ENCODE measurements at places on chromosomes 6 and 20.

DNA sequence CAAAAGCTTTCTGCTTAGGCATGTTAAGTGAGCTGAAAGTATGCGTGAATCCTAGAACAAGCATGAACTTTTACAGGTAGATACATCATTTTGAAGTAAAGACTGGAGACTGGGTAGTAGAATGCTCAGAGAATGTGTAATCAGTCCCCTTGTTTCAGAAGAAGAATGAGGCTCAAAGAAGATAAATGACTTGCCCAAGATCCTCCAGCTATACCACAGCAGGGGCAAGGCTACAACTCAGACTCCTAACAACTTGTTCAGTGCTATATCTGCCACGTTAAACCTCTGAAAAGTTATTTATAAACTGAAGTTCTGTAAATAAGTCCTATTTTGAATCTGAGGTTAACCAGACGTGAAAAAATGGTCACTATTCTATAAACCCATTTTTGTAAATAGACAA is 2.9 kb downstream of the RIPOR2 start:
- no peak for DNase-seq

- no peak for DNase-seq
These were observed 114.3 kb upstream of the BTN3A2 start for GRCh38 chr6:26250698-26251044.

DNA sequence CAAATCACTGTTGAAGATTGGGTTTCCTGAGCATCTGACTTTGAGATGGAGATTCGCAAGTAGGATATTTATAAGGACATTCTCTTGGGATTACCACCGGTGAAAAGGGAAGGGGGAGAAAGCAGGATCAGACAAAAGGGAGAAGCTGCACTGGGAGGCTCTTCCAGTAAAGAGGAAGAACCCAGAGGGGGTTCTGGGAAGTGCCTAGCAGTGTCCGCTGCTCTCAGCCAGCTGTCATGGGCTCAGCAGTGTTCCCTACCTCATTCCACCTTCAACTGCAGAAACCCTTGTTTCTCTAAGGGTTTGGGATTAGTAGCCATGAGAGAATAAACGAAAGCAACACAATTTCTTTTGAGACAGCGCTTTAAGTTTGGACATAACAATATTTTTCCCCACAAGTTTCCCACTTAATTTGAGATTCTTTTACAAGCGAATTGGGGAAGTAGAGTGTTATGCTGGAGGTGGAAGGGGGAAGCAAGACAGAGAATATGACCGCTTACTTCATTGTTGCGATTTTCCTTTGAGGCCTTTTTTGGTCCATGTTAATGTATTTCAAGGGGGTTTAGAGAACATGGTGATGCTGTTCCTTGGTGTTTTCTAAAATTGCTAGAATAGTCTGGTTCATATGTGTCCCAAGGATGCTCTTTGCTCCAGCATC is 154.5 kb upstream of the SCGN start:
- DNase-seq: no peak

DNA sequence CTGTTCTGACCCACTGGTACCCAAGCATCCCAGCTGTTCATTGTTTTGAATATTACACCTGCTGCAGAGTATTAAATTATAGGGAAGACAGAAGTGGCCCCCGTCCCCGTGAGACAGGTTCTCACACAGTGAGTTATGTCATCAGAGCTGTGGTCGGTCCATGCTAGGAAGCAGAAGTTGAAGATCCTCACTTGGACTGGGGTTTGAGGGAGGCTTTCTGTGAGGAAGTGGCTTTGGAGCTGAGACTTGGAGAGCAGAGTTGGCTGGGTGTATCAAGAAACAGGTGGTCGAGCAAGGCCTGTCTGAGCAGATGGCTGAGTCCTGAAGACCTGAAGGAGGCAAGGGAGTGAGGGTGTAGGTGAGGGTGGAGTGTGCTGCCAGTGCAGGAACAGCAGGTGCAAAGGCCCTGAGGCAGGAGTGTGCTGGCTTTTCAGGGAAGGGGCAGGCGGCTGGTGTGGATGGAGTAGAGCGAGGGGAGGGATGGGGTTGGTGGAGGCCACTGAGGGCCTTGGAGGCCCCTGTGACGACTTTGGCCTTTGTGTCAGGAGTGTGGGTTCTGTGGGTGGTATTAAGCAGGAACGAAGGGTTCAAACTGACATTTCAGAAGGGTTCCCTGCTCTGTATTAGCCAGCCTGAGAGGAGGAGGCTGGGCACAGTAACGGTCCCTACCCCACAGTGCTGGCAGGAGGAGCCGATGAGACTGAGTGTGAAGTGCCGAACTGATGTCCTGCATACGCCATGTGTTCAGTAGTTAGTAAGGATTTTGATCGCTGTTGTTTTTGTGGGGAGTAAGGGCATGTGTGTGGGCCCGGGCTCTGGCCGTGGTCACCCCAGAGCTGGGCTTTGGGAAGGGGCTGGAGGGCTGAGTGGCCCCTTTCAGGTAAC is 11.8 kb downstream of the SRC start:
- DNase-seq: no peak

DNA sequence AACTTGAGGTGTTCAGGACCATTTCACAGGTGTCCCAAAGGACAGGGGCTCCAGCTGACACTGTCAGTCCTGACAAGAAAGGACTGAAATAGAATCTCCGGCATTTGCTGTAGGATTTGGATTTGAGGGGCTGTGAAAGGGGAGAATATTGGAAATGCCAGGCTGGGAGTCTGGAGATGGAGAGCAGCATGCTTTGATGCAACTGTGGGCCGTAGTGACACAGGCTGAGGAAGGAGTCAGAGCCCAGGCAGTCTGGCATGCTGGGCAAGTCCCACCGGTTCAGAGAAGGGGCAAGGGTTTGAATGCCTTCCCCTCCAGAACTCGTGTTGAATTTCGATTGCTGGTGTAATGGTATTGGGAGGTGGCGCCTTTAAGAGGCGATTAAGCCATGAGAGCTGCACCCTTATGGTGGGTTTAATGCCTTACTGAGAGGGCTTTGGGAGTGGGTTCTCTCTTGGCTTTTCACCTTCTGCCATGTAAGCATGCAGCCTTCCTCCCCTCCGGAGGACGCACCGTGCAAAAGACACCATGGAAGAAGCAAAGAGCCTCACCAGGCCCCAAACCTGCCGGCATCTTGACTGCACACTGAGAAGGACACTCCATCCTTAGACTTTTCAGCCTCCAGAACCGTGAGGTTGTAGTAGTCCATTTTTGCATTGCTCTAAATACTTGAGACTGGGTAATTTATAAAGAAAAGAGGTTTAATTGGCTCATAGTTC is 9.4 kb upstream of the PYGB start:
- DNase-seq: no peak

DNA sequence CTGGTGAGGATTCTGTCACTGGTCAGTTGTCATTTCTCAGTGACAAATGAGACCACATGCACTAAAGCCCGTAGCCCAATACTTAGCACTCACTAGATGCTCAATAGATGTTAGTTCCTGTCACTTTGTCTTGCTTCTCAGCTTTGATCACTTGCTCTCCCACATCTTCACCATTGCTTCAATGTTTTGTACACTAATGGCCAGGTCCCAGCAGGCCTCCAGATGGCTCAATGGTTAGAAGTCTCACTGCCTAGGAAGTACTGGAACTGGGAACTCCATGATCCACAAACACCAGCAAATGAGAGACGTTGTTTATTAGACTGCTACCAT is 502.8 kb upstream of the JARID2 start:
- DNase-seq: no peak
